ENCODE measurements at places on chromosomes 12 and 14.

GRCh38 chr12:105099356-105099755, 8.2 kb upstream of the WASHC4 start:
- no peak for DNase-seq

DNA sequence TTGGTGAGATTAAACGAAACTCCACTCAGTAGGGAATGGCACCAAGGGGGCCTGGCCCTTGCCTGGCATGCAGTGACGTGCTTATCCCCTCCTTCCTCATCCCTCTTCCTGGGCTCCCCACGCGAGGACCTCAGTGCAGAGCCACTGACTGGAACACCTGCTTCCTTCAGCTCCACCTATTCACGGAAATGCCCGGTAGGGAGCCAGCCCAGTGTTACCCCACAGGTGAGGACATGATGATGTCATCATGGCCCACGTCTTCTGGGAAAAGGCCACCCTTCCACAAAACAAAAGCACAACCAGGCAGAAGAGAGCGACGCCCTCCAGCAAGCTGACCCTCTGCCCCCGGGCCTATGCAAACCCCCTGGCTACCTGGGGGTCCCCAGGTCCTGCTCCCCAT, 42.1 kb downstream of the CCDC85C start:
- no peak for DNase-seq

DNA sequence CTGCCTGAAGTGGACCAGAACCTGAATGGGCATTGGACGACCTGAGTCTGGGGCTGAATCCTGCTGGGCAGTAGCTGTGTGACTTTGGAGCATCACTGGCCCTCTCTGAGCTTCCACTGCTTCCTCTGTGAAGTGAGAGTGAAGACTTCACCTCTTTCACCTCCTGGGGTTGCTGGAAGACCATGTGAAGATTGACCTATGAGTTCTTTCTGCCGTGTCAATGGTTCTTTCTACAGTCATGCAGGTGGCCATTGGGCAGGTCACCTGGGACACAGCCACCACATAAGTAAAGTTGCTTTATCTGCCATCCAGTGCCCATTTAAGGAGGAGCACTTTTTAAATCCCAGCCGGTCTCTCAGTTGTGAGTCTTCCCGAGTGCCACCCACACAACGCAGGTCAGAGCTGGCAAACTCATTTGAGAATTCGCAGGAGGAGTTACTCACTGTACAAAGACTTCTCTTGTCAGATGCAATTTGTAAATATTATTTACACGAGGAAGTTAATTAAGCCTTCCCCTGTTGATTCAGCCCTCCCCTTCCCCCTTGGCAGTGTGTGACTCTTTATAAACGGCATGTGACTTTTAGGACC, 74.8 kb upstream of the TCL1B start:
- DNase-seq = no peak

GRCh38 chr14:50941151-50941550, 3.1 kb downstream of the PYGL start:
- peak; percentile 33 for DNase-seq

DNA sequence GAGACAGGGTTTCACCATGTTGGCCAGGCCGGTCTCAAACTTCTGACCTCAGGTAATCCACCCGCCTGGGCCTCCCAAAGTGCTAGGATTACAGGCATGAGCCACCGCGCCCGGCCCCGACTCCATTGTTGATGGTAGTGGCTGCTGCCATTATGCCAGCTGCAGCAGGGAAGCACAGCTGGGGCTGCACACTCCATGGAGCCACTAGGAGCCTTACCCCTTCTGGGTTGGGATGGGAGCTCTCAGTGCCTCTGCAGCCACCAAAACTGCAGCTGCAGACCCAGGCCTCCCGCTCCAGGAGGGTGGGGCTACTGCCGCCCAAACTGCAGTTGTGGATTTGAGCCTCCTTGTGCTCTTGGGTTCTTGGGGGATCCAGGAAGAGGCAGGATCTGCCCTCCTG, 25.9 kb downstream of the TCHP start:
- DNase-seq = no peak

GRCh38 chr12:29578070-29578469, 80.6 kb upstream of the OVCH1 start:
- DNase-seq = no peak

DNA sequence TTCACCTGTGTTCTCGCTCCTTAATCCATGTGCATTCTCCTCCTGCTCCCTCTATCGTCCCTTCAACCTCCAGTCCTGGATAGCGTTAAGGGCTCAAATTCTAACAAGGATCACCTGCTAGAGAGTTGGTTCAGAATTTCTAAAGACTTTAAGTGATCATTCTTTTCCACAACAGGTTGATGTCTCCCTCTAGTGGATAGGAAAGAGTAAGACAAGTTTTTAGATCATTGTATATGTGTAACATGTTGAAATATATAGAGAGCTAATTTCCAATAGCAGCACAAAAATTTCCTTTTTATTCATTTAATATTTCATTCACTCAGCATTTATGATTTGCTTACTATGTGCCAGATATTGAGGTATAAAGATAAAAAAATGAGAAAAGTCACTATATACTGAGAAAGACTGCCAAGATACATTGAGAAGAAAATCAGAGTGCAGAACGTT, 9.3 kb upstream of the ESR2 start:
- DNase-seq = peak; percentile 41

DNA sequence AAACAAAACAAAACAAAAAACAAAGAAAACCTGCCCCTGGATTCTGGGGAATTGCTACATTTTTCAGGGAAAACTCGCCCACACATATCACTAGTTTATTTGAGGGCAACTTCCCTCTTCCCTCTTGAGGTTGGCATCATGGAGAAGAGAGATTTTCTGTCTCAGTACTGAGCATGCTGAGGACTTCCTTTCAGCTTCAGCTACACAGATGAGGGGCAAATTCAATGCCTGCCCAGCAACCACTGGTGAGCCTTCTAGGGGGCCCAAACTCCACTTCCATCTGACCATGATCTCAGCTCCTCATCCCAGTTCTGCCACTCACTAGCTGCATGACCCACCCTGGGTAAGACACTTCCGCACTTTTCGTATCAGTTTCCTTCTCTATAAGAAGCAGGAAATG, 63.1 kb upstream of the SCN8A start:
- no peak for DNase-seq

DNA sequence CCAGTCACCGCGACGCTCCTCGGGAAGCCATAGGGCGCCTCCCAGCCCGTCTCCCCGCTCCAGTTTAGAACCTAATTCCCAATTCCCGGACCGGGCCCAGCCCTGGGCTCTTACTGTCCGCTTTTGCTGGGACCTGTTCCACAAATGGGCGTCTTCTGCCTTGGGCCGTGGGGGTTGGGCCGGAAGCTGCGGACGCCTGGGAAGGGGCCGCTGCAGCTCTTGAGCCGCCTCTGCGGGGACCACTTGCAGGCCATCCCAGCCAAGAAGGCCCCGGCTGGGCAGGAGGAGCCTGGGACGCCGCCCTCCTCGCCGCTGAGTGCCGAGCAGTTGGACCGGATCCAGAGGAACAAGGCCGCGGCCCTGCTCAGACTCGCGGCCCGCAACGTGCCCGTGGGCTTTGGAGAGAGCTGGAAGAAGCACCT, 797 bp downstream of the UNG start:
- DNase-seq = no peak

DNA sequence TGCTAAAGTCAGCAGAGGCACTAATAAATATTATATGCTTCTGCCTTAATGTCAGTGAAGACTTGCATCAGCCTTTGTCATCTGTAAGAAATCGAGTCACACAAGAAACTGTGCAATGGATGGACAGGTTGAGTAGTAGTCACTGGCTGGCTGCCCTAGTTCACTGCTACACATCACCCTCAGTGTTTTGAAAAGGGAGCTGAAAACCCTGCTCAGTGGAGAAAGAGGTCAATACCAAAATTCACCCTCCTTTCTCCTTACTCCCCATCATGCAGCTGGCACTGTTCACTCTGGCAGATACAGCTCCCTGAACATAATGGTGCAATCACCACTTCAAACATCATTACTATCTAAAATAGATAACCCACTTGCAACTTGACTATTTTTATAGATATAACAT, 6.6 kb downstream of the ANKS1B start:
- DNase-seq = no peak

DNA sequence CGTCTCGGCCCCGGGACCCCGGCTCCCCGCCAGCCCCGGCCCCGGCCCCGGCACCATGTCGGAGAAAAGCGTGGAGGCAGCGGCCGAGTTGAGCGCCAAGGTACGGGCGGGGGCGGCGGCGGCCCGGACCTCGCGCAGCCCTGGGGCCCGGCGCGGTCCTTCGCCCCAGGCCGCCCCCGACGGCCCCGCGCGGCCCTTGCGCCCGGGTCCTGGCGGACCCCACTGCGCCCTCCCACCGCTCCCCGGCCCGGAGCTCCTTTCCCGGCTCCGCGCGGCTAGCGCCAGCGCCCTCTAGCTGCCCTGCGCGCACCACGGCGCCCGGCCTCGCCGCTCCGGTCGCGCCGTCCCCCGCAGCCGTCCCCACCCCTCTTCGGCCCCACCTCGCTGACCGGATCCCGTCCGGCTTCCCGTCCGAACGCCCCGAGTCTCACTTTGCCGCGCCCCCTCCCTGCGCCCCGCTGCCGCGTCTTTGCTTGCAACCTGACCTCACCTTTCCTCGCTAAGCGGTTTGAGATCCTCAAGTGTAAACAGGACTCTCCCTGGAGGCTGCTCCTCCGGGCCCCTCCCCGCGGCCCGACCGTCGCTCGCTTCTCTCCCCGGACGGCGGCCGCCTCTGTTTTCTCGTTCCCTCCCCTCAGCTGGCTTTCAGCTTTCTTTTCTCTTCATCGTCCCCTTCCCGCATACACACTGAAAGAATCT, 637 bp downstream of the PTMS start:
- peak; percentile 14 for DNase-seq

- DNase-seq = no peak
Observed at GRCh38 chr14:61565181-61565580, 130.1 kb upstream of the HIF1A start.

GRCh38 chr14:50667684-50667995, 466 bp downstream of the SAV1 start:
- no peak for DNase-seq

DNA sequence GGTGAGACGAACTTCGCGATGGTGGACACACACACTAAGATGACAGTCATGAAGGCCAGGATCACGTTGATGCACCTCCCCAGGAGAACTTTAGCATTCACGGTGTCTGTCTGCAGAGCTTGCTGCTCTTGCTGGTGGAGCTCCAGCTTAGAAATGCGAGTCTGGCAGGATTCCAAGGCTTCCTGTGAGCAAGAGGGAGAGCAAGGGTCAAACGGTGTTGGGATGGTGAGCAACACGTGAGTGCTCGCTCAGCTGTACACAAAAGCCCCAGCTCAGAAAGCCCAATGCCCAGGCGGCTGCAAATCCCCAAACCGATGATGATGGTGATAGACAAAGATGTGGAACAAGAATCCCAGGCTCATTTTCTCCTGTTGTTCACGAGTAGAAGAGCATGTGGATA, 78.8 kb downstream of the TMCC3 start:
- DNase-seq = no peak

DNA sequence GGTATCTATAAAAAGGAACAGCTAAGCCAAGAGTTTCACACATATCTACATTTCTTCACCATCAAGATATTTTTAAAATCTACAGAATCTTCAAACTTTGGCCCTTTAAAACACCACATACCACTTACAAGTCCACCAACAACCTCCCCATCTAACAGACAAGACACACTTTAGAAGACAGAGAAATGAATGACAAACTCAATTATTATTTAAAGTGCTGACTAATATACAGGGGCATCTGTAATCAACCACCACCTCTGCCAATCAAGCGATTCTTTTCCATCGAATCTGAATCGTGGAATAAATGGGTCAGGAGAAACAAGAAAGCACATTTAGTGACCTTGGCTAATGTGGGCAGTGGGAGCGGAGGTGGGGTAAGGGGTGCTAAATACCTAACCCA, 7.7 kb downstream of the SETD3 start:
- no peak for DNase-seq

GRCh38 chr12:14961466-14962152, at the start of gene ARHGDIB:
Gene ARHGDIB (minus strand): TSS chr12:14961601. CDS start chr12:14950712, 10,889 bp downstream.
- DNase-seq = no peak

DNA sequence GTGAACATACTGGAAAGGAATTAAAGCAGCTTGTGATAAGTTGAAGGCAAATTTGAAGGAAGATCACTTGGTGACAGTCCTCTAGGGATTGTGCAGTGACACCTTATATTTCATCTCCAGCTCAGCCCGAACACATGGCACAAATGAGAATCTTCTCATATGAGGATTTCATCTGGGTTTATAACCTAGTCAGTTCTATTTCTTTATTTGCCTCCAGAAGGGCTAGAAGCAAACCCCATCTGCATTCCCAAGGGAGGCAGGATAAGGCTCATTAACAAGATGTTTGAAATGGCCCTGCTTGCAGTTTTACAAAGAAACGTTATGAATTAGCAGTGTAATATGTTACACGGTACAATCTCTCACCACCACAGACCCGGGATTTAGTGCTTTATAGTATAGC, 90.7 kb upstream of the KRR1 start:
- DNase-seq = no peak

DNA sequence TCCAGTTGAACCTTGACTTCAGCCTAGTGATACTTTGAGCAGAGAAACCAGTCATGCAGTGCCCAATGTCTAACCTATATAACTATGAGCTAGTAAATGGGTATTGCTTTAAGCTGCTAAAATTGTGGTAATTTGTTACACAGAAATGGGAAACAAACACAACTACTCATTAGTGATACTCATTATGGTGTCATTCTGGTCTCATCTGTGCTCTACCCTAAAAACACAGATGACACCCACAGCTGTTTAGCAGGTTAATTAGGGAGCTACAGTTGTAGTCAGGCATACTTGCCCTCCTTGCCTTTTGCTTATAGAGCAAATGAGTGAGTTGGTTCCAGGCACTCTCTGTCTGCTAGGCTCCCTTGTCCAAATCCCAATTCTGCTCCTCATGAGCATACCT, 50.0 kb upstream of the ATF7IP start:
- DNase-seq = no peak

DNA sequence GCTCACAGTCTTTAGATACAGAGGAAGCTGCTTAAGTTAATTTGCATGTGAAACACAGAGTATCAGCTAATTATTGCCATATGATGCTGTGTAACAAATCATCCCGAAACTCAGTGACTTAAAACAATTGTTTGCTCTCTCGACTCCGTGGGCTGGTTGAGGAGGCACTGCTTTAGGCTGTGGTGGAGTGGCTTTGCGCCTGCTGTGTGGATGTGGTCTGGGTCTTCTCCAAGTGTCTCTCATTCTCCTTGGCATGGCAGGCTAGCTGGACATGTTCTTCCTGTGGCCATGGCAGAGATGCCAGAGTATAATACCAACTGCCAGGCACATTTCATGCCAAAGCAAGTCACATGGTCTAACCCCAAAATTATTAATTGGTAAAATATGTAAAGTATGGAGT, 40.9 kb downstream of the PELI2 start:
- no peak for DNase-seq

DNA sequence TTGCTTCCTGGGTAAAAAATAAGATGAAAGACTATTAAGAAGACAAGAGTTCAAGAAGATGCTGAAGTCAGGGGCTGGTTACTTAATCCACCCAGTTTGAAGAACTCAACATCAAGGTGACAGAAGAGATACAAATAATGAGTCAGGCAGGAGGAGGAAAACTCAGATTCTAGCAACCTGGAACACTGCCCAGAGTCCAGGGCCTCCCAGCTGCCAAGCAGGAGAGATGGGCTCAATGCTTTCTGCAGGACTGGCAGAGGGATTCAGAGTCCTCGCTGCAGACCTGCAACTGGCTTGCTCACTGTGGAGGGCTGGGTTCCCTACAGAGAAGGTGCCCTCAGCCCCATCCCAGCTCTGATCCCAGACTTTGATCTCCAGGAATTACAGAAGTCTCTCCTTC, 28.6 kb upstream of the CEBPE start:
- DNase-seq = no peak

GRCh38 chr12:116599285-116600136, 40.3 kb downstream of the MAP1LC3B2 start:
- peak; percentile 33 for DNase-seq

GRCh38 chr14:98633380-98633779, 638.6 kb downstream of the BCL11B start:
- no peak for DNase-seq

GRCh38 chr12:84874825-84875139, 37.8 kb downstream of the SLC6A15 start:
- DNase-seq = no peak
